ENCODE measurements at places on chromosomes 6 and 20. TPM values are rescaled to one million over a fixed set of nuclear protein-coding genes. Genes with fewer than 3 reads are reported as not detected.

CST4 gene
- not detected for total RNA-seq

SNX21 gene
- 78.2 TPM for total RNA-seq

PPP1R10 gene
- total RNA-seq: 28.7 TPM

- H3K27ac ChIP-seq: peak overlapping the region; percentile 39
- DNase-seq: no peak
- peaks cover 13% of the 10 kb centered on the region for H3K4me1 ChIP-seq
- peak overlapping the region; percentile 57 for H3K4me3 ChIP-seq
- no peaks in the 10 kb centered on the region for H3K36me3 ChIP-seq
These were observed 28.3 kb downstream of the METTL24 start for GRCh38 chr6:110329714-110330436.

DNA sequence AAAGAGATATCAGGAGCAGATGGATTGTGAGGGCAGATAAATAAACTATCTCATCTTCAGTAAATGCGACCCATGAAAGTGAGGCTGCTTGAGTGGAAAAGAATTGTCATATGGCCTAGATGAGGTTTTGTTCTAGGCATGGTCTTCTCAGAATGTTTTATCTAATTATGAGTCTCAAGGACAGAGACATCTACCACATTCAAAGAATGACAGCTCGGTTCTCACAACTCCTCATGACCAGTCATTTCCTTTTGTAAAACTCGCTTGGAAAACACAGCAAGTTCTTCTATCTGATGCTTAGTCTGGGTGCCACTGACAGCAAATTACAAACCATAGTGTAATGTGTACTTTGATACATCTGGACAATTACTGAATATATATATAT, 140.5 kb downstream of the CCDC170 start:
- H3K27ac ChIP-seq: no peak overlapping the region
- H3K4me1 ChIP-seq: no peaks in the 10 kb centered on the region
- no peaks in the 10 kb centered on the region for H3K36me3 ChIP-seq
- H3K27me3 ChIP-seq: no peaks in the 10 kb centered on the region
- no peak overlapping the region for H3K4me3 ChIP-seq
- DNase-seq: no peak

DNA sequence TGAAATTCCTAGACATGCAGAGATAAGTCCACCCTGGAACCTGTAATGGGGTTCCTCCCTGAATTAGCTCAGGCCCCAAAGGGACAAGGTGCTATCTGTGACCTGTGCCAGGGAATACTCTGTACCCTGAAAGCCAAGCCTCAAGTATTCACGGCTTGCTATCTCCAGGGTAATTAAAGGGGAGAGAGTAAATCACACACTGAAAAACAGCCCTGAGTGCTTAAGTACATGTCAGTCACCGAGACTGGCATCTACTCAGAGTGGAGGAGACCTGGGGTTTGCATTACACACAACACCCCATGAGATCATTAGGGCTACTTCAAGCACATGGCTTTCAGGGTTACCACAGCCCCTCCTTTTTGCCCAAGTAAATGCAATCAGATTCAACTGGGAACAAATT, 188.1 kb downstream of the CD83 start:
- DNase-seq: no peak
- no peaks in the 10 kb centered on the region for H3K4me1 ChIP-seq
- H3K27ac ChIP-seq: no peak overlapping the region

GRCh38 chr6:112481211-112481610, 134.1 kb downstream of the RFPL4B start:
- no peak overlapping the region for H3K4me3 ChIP-seq
- no peak for DNase-seq
- H3K27me3 ChIP-seq: no peaks in the 10 kb centered on the region
- H3K4me1 ChIP-seq: peaks cover 4% of the 10 kb centered on the region
- H3K27ac ChIP-seq: no peak overlapping the region

- H3K27ac ChIP-seq: no peak overlapping the region
- no peak for DNase-seq
- H3K36me3 ChIP-seq: no peaks in the 10 kb centered on the region
- H3K4me1 ChIP-seq: no peaks in the 10 kb centered on the region
- H3K27me3 ChIP-seq: no peaks in the 10 kb centered on the region
These were observed 119.2 kb downstream of the SYCP2 start for GRCh38 chr20:59813948-59814839.

DNA sequence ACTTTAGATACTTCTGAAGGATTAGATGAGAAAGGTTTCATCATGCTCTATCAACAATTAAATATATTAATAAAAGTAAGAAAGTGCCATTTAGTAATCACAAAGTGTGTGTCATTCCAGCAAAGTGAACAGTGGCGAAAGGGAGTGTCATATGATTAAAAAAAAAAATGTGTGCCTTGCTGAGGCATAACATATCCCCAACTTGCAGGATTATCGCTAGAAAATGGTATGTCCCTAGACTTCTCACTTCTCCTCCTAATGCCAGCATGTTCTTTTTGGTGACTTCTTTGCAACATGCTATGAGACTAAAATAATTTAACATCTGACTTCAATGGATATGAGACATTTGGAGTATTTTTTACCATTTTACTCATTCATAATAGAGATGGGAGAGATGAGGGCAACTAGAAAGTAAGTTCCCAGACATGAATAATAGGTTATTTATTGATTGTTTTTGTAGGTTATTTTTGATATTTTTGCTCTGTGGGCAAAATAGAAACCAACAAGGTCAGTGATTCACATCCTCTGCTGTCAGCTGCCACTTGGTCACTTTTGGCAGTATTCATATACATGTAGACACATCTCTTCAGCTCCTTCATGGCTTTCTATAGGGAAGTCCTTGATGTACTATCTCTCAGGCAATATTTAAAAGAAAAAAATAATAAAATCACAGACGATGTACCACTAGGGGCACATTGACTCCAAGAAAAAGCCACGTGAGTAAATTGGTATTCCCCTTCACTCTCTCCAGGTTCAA, 370.1 kb downstream of the BMP2 start:
- DNase-seq: no peak
- no peaks in the 10 kb centered on the region for H3K27me3 ChIP-seq
- no peak overlapping the region for H3K4me3 ChIP-seq
- H3K36me3 ChIP-seq: no peaks in the 10 kb centered on the region
- no peak overlapping the region for H3K27ac ChIP-seq

DNA sequence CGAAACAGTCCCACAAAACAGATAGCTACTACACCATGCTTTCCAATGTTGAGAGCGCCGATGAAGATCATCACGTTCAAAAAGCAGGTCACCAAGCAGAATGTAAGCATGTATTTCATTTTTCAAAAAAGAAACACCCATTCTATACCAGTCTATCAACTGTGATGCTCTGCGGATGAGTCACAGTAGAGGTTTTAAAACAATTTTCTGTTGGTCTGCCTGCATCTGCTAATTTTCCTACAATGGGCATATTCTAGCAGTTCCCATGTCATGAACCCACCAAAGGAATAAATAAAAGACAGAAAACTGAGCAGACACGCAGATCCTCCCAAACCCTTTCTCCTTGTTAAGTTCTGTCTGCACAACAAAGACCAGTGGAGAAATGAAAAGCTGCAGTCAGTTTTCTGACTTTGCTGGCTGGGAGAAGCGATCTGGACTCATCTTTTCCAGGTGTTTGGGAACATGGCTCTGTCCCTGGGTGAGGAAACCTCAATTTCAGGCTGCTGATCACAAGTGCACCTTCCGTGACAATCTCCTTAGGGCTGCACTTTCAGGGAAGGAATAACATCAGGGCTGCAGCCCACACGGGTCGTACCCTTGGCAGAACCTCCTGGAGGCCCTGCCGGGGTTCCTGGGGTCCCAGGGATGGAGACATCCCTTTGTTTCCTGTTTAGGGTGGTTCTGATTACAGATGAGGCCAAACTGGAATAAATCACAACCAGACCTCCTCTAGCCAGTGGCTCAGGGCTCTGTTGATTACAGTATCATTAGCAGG, 200.1 kb downstream of the BMP7 start:
- no peak for DNase-seq
- H3K36me3 ChIP-seq: no peaks in the 10 kb centered on the region
- no peaks in the 10 kb centered on the region for H3K27me3 ChIP-seq
- H3K4me3 ChIP-seq: no peak overlapping the region

GRCh38 chr6:108998485-108998884, 96.2 kb downstream of the SESN1 start:
- H3K27me3 ChIP-seq: no peaks in the 10 kb centered on the region
- no peak overlapping the region for H3K27ac ChIP-seq
- peaks cover 24% of the 10 kb centered on the region for H3K36me3 ChIP-seq

DNA sequence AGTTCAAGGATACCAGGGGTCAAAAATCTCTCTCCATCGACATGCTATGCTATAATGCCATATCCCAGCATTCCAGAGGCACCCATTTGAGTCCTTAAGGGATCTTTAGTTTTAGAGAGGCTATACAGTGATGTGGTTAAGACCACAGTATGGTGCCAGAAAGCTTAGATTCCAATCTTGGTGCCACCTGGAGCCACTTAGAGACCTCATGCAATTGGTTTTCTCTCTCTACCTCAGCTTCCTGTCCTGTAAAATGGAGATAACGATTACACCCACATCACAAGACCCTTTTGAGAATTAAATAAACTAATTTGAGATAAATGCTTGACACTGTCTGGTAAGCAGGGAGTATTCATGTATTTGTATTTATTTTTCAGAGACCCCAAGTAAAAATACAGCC, 39.0 kb downstream of the PLAGL1 start:
- no peak overlapping the region for H3K4me3 ChIP-seq
- no peak for DNase-seq
- no peaks in the 10 kb centered on the region for H3K27me3 ChIP-seq
- H3K27ac ChIP-seq: no peak overlapping the region
- H3K36me3 ChIP-seq: no peaks in the 10 kb centered on the region

- no peaks in the 10 kb centered on the region for H3K4me1 ChIP-seq
- no peaks in the 10 kb centered on the region for H3K27me3 ChIP-seq
- H3K36me3 ChIP-seq: no peaks in the 10 kb centered on the region
- DNase-seq: no peak
- no peak overlapping the region for H3K4me3 ChIP-seq
These were observed 229.6 kb downstream of the LY86 start for GRCh38 chr6:6818078-6818639.

- no peaks in the 10 kb centered on the region for H3K27me3 ChIP-seq
- H3K36me3 ChIP-seq: no peaks in the 10 kb centered on the region
- H3K4me3 ChIP-seq: peak overlapping the region; percentile 97
- H3K4me1 ChIP-seq: peaks cover 53% of the 10 kb centered on the region
- peak overlapping the region; percentile 96 for H3K27ac ChIP-seq
These were observed 681 bp downstream of the DIDO1 start for GRCh38 chr20:62925420-62926228.

DNA sequence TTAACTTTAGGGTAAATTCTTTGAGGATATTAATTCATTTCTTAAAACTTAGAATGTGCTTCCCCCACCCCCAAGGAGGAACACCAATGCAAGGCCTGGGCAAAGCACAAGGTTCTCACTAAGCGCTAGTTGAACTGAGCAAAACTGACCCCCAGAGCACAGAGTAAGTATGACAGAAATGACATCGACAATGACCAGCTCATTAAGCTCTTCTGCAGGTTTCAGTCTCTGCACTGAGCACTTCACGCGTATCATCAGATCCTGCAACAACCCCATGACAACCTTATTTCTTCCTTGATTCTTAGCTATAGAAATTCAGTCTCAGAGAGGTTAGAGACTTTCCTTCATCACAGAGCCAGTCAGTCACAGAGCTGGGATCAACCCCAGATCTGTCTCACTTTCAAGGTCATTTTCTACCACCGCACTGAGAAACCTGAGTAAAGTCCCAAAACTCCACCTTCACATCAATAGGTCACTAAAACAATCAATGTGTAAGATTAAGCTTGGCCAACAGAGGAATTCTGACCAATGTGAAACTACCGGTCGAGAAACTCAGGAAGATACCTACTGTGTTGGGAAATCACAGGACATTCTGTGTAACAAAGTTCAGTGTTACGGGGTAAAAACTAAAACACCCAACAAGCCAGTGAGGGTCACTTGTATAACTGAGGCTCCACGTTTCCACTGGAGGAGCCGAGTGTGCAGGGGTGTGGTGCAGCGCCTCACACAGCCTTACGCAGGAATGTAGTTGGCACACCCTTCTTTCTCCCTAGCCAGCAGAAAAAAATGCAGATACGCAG, 129.0 kb upstream of the FOXQ1 start:
- H3K4me1 ChIP-seq: no peaks in the 10 kb centered on the region
- no peaks in the 10 kb centered on the region for H3K27me3 ChIP-seq
- DNase-seq: no peak
- H3K27ac ChIP-seq: no peak overlapping the region
- no peaks in the 10 kb centered on the region for H3K36me3 ChIP-seq

GRCh38 chr6:14211562-14211942, 94.0 kb downstream of the CD83 start:
- DNase-seq: peak; percentile 5
- H3K4me1 ChIP-seq: peaks cover 8% of the 10 kb centered on the region
- no peaks in the 10 kb centered on the region for H3K36me3 ChIP-seq
- peak overlapping the region; percentile 95 for H3K4me3 ChIP-seq
